NCI-H187 treated with DMSO at 0.1 percent for 48 hours (cell line): ENCODE measurements at places on chromosomes 3 and 15.

DNA sequence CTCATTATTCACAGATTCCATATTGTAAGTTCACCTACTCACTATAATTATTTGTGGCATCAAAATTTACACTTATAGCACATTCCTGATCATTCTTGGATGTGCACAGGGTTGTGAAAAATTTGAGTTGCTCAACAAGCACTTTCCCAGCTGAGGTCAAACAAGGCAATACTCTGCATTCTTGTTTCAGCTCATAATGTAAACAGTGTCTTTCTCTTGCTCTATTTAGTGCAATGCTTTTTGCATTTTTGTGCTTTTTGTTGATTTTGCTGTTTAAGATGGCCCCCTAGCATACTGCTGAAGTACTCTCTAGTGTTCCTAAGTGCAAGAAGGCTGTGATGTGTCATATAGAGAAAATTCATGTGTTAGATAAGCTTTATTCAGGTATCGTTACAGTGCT, 66.7 kb upstream of the TNIK start:
- no peak for DNase-seq

- DNase-seq, result no peak
Observed at GRCh38 chr15:39429898-39430357, 151.0 kb upstream of the THBS1 start.

DNA sequence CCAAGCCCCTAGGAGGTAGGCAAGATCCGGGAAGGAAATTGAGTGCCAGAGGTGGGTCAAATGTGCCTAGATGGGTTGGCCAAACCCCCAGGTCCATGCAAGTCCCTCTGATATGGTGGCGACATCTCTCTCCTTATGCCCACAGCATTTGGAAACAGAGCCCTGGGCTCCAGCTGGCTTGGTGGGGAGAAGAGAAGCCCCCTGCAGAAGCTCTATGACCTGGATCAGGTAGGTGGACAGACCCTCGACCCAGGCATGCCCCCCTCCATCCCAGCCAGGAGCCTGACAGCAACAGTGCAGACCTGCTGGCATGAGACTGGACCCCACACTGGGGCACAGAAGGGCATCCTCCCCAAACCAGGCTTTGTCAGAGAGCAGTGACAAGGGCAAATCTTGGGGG, 12.2 kb downstream of the CHST13 start:
- no peak for DNase-seq

DNA sequence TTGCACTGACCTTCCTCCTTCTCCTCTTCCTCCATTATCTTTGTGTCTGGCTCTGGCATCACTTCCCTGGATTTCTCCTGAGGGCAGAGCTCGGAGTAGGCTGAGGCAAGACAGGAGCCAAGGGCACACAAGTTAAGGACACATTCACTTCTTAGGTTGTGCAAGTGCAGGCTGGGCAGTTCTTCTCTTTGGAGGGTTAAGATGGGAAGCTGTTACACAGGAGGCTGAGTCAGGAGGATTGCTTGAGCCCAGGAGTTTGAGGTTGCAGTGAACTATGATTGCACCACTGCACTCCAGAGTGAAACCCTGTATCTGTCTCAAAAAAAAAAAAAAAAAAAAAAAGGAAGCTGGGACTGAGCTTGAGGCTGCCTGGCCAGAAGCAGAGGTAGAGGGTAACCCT, 176.2 kb upstream of the ANKRD28 start:
- DNase-seq, result no peak

- DNase-seq, result no peak
Observed at GRCh38 chr3:58988041-58988440, 61.8 kb downstream of the CFAP20DC start.
